ENCODE measurements at places on chromosomes 7 and 10.

DNA sequence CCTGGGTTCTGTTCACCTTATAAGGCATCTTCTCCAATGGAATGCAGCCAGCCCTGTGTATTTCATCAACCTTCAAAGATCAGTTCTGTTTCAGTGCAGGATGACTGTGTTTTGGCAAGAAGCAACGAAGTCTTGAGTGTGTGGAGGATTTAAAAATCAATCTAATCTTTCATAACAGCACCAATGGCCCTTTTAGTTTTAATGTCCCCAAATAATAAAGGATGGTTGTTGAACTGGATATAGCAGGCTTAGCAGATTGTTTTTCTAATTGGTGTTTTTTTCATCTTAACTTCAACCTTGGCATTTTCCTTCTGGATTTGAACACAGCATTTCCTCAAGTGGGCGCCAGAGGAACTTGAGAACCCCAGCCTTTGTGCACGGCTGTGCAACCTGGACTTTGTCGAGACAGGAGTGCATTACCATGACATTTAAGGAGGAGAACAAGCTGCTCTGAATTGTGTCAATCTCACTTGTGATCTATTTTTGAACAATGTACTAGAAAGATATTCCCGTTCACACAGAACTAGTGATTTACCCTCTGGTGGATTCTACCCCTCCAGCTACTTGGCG, 313.3 kb upstream of the AKR1E2 start:
- peak; percentile 3 for DNase-seq

DNA sequence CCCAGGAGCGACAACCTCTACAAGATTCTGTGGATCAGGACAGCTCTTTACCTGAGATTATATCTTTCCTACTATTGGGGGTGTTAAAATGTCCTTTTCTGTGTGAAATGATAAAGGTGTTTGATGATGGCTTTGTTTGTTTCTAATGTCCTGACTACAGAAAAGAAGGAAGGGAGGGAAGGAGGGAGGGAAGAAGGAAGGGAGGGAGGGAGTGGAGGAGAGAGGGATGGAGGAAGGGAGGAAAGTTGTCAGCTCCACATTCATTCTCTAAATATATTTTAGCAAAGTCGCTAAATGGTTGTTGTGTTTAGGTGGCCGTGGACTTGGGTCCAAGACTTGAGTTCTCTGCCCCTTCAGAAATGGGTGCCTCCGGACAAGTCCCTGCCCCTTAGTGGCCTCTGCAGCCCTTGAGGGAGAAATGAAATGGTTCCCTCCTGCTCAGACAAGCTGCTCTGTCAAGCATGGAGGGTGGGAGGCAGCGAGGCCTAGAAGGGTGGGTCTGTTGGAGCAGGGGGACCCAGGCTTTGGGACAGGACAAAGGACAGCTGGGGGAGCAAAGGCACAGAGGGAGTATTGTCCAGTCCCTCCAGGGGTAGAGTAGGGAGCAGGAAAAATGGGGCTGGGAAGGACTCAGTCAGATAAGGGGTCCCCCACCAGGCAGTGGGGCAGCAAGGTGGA, 4.4 kb downstream of the RGS10 start:
- DNase-seq, result no peak

DNA sequence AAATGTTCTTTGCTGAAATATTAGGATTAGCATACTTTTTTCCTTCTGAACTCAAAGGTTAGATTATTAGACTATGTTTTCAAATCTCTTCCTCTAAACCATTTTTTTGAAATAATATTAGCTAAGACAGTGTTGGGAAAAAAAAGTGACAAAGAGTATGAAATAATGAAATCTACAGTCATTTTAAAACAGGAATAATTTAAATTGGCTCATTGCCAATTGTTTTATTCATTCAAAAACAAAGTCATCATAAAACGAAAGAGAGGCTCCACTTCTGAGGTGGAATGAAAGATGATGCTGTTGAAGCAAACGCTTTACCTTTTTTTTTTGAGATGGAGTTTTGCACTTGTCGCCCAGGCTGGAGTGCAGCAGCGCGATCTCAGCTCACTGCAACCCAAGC, 51.2 kb downstream of the RNF32 start:
- DNase-seq, result no peak

DNA sequence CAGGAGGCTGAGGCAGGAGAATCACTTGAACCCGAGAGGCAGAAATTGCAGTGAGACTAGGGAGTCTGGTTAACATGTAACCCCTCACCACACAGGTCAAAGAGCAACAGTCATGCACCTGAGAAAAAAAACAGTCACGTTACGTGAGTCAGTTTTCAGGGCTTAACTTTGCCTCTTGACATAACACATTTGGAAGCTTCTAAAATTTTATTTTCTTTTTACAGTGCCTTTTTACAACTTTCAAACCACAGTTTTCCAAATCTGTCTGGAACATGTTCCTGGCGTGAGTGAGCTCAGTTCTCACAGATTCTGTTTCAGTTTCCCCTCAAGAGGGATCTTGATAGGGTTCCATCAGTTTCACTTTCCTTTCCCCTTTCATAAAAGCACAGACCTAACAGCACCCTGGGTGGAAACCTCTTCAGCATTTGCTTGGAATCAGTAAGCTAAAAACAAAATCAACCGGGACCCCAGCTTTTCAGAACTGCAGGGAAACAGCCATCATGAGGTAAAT, 4.4 kb downstream of the IFIT3 start:
- no peak for DNase-seq

- no peak for DNase-seq
Measured at GRCh38 chr10:34861293-34862021, 46.4 kb upstream of the PARD3 start.

DNA sequence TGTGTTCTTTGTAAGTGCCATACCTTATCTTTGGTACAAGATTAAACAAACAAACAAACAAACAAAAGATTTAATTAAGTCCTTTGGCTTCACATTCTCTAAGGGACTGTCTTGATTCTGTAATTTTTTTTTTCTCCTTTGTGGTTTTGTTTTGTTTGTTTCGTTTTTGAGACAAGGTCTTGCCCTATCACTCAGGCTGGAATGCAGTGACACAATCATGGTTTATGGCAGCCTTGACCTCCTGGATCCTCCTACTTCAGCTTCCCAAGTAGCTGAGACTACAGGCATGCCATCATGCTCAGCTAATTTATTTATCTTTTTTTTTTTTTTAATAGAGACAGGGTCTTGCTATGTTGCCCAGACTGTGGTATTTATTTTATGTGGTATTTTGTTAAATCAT, 165.8 kb downstream of the LRRC4 start:
- no peak for DNase-seq

DNA sequence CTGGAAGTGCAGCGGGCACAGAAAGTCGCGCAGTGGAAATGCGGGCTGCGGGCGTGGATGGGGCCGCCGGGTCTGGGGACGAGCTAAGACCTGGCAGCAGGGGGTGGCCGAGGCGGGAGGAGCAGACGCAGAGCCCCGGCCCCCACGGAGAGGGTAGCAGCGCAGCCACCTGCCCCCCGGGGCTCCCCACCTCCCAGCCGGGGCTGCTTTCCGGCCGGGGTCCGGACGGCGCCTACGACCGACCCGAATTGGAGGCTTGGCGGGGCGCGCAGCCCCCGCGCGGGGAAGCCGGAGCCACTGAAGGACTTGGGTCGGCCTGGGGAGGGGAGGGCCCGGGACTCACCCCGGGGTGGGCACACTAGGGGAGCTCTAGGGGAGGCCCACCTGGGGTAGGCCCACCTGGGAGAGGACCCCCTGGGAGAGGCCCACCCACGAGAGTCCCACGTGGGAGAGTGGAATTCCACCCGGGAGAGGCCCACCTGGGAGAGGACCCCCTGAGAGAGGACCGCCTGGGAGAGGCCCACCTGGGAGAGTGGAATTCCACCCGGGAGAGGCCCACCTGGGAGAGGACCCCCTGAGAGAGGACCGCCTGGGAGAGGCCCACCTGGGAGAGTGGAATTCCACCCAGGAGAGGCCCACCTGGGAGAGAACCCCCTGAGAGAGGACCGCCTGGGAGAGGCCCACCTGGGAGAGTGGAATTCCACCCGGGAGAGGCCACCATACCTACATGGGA, 854 bp upstream of the CFAP46 start:
- DNase-seq, result no peak

- DNase-seq, result no peak
Measured at GRCh38 chr10:119238577-119238976, 31.2 kb downstream of the GRK5 start.

GRCh38 chr10:87092861-87093631, 1.6 kb downstream of the GLUD1 start:
- DNase-seq, result peak; percentile 57

Data from NT2/D1 (cell line).